ENCODE measurements at places on chromosomes 1 and 21.

- no peak for DNase-seq
- no peaks in the 10 kb centered on the region for H3K27me3 ChIP-seq
- H3K4me3 ChIP-seq: no peak overlapping the region
- H3K36me3 ChIP-seq: no peaks in the 10 kb centered on the region
Observed at GRCh38 chr1:69662321-69662720, 94.6 kb downstream of the LRRC7 start.

GRCh38 chr21:31928656-31929055 is 55.8 kb downstream of the HUNK start:
- no peaks in the 10 kb centered on the region for H3K4me1 ChIP-seq
- H3K27me3 ChIP-seq: peaks cover 25% of the 10 kb centered on the region
- DNase-seq: no peak
- no peak overlapping the region for H3K4me3 ChIP-seq
- no peaks in the 10 kb centered on the region for H3K36me3 ChIP-seq
- no peak overlapping the region for H3K27ac ChIP-seq

GRCh38 chr1:23899070-23899469 is 14.1 kb downstream of the CNR2 start:
- H3K27me3 ChIP-seq: no peaks in the 10 kb centered on the region
- H3K27ac ChIP-seq: peak overlapping the region; percentile 94
- no peak for DNase-seq
- H3K4me1 ChIP-seq: peaks cover 41% of the 10 kb centered on the region
- H3K4me3 ChIP-seq: no peak overlapping the region

DNA sequence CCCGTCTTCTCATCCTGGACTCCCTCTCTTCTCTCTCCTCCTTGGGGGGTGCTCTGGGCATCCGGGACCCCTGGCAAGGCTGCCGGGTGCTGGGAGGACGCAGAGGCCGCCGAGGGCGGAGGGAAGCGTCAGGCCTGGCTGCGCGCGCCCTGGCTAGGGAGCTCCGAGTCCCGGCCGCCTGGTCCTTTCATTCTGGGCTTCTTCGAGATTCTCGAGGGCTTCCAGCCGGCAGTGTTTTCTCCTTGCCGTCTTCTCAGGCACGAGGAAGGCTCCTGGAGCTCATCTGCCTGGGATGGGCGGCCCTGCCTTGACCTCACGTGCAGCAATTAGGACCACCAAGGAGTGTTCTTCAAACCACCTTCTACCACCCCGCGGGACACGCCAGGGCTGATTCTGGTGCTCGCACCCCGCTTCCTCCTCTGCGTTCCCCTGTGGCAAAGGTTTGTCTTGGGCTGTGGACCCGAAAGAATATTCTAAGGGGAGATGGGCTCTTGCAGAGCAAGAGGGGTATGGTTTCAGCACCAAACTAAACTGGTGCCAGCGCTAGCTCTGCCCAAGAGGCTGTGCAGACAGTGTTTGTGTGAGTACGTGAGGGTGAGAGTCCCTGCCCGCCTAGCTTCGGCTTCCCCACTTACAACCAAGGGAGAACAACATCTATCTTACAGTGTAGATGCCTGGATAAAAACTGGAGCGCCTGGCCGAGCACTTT is 36.5 kb downstream of the PIK3CD start:
- no peak for DNase-seq
- H3K4me1 ChIP-seq: peaks cover 67% of the 10 kb centered on the region
- peak overlapping the region; percentile 19 for H3K27ac ChIP-seq
- H3K4me3 ChIP-seq: peak overlapping the region; percentile 75
- H3K27me3 ChIP-seq: no peaks in the 10 kb centered on the region
- H3K36me3 ChIP-seq: peaks cover 26% of the 10 kb centered on the region

DNA sequence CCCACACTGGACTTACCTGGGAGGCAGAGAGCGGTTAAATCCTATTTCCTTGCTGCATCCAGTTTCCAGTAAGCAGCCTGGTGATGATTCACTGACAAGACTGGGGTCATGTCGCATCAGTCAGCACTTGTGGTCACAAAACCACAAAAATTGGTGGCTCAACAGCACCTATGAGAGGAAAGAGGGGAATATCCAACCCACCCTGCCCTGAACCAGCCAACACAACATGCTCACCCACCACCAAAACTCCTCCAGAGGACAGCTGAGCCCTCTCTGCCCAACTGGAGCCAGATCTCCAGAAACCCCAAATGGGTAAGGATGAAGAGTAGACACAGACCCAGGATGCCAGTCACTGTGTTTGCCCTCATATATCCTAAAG is 64.0 kb downstream of the CD46 start:
- no peak for DNase-seq
- peaks cover 45% of the 10 kb centered on the region for H3K36me3 ChIP-seq
- no peaks in the 10 kb centered on the region for H3K27me3 ChIP-seq
- no peak overlapping the region for H3K4me3 ChIP-seq
- H3K27ac ChIP-seq: peak overlapping the region; percentile 58

- no peak overlapping the region for H3K4me3 ChIP-seq
- H3K27ac ChIP-seq: no peak overlapping the region
- no peak for DNase-seq
- peaks cover 73% of the 10 kb centered on the region for H3K27me3 ChIP-seq
- no peaks in the 10 kb centered on the region for H3K4me1 ChIP-seq
- no peaks in the 10 kb centered on the region for H3K36me3 ChIP-seq
Observed at GRCh38 chr1:222234351-222234750, 313.6 kb downstream of the HHIPL2 start.

GRCh38 chr1:205504311-205505075 is at the start of gene CDK18:
TSS of gene CDK18 (plus strand) at chr1:205504669. CDS start at chr1:205523168, 18,499 bp downstream.
- no peaks in the 10 kb centered on the region for H3K36me3 ChIP-seq
- H3K4me1 ChIP-seq: peaks cover 13% of the 10 kb centered on the region
- peak within 1 kb of the TSS; percentile 71 for H3K27ac ChIP-seq

- H3K27me3 ChIP-seq: no peaks in the 10 kb centered on the region
- H3K4me3 ChIP-seq: no peak overlapping the region
- H3K36me3 ChIP-seq: no peaks in the 10 kb centered on the region
- no peak overlapping the region for H3K27ac ChIP-seq
- DNase-seq: no peak
Observed at GRCh38 chr1:216532251-216532798, 109.1 kb upstream of the USH2A start.

- no peaks in the 10 kb centered on the region for H3K27me3 ChIP-seq
- H3K27ac ChIP-seq: no peak overlapping the region
- no peak overlapping the region for H3K4me3 ChIP-seq
- DNase-seq: no peak
Observed at GRCh38 chr1:95035536-95035935, 37.2 kb downstream of the ALG14 start.

- no peak overlapping the region for H3K27ac ChIP-seq
- no peak overlapping the region for H3K4me3 ChIP-seq
- no peaks in the 10 kb centered on the region for H3K4me1 ChIP-seq
- no peaks in the 10 kb centered on the region for H3K36me3 ChIP-seq
- no peaks in the 10 kb centered on the region for H3K27me3 ChIP-seq
Observed at GRCh38 chr1:186595969-186596368, 84.3 kb downstream of the PTGS2 start.

DNA sequence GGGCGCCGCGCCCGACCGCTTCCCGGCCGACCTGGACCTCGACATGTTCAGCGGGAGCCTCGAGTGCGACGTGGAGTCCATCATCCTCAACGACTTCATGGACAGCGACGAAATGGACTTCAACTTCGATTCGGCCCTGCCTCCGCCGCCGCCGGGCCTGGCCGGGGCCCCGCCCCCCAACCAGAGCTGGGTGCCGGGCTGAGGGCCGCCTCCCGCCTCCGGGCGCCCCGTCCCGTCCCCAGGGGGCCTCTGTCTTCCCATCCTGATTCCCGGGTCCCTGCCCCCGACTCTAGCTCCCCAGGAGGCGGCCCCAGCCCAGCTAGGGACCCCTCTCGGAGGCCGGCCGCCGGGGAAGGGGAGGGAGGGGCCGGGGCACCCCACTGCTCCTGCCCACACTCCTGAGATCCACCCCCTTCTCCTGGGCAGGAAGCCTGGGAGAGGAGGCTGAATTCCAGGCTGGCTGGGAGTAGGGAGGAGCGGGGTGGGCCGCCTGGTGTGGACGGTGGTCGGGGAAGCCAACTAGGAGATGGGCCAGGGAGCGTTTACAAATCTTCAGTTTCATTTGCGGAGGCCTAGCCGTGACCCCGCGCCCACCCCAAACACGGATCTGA is 21.4 kb downstream of the FOXO6 start:
- peak overlapping the region; percentile 65 for H3K4me3 ChIP-seq
- no peak for DNase-seq
- H3K4me1 ChIP-seq: peaks cover 12% of the 10 kb centered on the region
- no peak overlapping the region for H3K27ac ChIP-seq
- H3K36me3 ChIP-seq: peaks cover 2% of the 10 kb centered on the region
- H3K27me3 ChIP-seq: peaks cover 68% of the 10 kb centered on the region

- no peak overlapping the region for H3K4me3 ChIP-seq
- H3K27me3 ChIP-seq: peaks cover 30% of the 10 kb centered on the region
- no peak for DNase-seq
- no peaks in the 10 kb centered on the region for H3K4me1 ChIP-seq
Observed at GRCh38 chr1:47210666-47211065, 20.8 kb upstream of the PDZK1IP1 start.

GRCh38 chr21:34203851-34204420 is 130.6 kb downstream of the MRPS6 start:
- H3K36me3 ChIP-seq: peaks cover 5% of the 10 kb centered on the region
- H3K4me3 ChIP-seq: no peak overlapping the region
- DNase-seq: no peak
- H3K27ac ChIP-seq: no peak overlapping the region

DNA sequence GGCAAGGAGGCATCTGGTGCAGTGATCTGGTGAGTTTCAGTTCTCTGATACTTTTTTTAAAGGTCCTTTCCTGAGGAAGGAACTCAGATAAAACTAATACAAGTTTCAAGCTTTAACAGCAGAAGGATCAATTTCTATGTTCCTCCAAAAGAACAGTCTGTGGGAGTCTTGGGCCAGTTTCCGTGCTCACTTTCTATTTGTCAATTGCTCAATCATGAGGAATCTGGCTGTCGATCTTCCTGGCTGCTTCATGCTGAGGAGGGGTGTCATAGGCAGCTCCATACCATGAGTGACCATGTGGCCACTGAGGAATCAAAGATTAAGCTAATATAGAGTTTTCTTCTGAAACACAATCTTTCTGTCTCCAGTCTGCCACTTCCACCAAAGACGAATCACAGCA is 11.4 kb upstream of the TMEM125 start:
- H3K27me3 ChIP-seq: peaks cover 29% of the 10 kb centered on the region
- no peaks in the 10 kb centered on the region for H3K4me1 ChIP-seq
- H3K36me3 ChIP-seq: peaks cover 2% of the 10 kb centered on the region

GRCh38 chr1:22626237-22627157 is 9.9 kb upstream of the C1QA start:
- no peak overlapping the region for H3K4me3 ChIP-seq
- H3K27me3 ChIP-seq: peaks cover 91% of the 10 kb centered on the region
- H3K27ac ChIP-seq: no peak overlapping the region
- no peaks in the 10 kb centered on the region for H3K36me3 ChIP-seq
- no peaks in the 10 kb centered on the region for H3K4me1 ChIP-seq

DNA sequence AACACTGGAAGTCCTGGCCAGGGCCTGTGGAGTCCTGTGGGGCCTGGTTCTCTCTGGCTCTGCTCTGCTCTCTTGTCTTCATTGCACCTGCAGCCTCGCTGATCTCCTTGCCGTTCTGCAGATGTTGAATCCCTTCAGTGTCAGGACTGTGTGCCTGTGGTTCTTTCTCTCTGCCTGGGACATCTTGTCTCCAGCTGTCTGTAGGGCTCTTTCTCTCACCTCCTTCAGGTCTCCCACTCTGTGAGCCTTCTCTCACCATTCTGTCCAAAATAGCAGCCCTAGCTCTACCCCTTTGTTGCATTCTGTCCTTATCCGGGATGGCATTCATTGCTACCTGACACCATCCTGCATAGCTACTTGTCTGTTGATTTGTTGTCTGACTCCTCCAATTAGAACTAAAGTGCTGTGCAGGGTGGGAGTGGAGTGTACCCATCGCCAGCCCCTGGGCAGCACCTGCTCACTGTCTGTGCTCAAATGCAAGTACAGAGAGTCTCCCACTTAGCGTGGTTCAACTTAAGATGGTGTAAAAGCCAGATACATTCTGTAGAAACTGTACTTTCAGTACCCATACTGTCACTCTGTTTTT is 8.9 kb downstream of the PGBD2 start:
- DNase-seq: no peak
- no peak overlapping the region for H3K4me3 ChIP-seq
- no peaks in the 10 kb centered on the region for H3K27me3 ChIP-seq
- no peak overlapping the region for H3K27ac ChIP-seq
- peaks cover 8% of the 10 kb centered on the region for H3K4me1 ChIP-seq
- H3K36me3 ChIP-seq: peaks cover 31% of the 10 kb centered on the region

- no peak for DNase-seq
- H3K27ac ChIP-seq: peak overlapping the region; percentile 80
- peaks cover 15% of the 10 kb centered on the region for H3K4me1 ChIP-seq
- H3K4me3 ChIP-seq: peak overlapping the region; percentile 74
Observed at GRCh38 chr1:15681349-15682292, 2.5 kb upstream of the PLEKHM2 start.

GRCh38 chr1:159839116-159839849 is 12.6 kb downstream of the SLAMF8 start:
- H3K4me3 ChIP-seq: no peak overlapping the region
- H3K27me3 ChIP-seq: no peaks in the 10 kb centered on the region
- no peak overlapping the region for H3K27ac ChIP-seq
- H3K36me3 ChIP-seq: peaks cover 5% of the 10 kb centered on the region
- H3K4me1 ChIP-seq: peaks cover 16% of the 10 kb centered on the region

DNA sequence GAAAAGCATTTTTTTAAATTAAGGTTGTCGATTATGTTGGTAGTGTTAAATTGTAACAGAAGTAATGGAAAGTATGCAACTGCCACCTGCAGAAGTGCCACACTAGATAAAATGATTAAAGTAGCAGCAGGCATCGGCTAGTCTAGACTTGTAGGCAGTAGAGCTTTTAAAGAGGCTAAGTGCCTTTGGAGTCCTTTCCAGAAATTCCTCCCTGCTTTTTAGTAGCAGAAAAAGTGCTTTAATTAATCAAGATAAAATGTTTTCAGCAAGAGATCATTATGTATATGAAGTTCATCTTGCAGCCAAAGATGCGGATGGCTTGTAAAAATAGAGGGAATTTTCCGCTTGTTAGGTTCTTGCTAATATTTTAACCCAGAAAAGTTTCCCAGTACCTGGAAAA is 87.1 kb upstream of the LRRC8D start:
- no peak for DNase-seq
- H3K36me3 ChIP-seq: no peaks in the 10 kb centered on the region
- no peaks in the 10 kb centered on the region for H3K27me3 ChIP-seq
- peaks cover 16% of the 10 kb centered on the region for H3K4me1 ChIP-seq

GRCh38 chr1:95653618-95654017 is 419.6 kb downstream of the RWDD3 start:
- H3K4me3 ChIP-seq: no peak overlapping the region
- no peaks in the 10 kb centered on the region for H3K27me3 ChIP-seq
- peaks cover 2% of the 10 kb centered on the region for H3K36me3 ChIP-seq
- no peaks in the 10 kb centered on the region for H3K4me1 ChIP-seq

Data from central memory CD8-positive, alpha-beta T cell (primary cell).